Right ventricle myocardium superior (tissue), 1 donor: ENCODE measurements at places on chromosomes 11 and 22. TPM values are rescaled to one million over a fixed set of nuclear protein-coding genes. Genes with fewer than 3 reads are reported as not detected.
A peak's percentile ranks its signal among the peaks of the same experiment; 100 is the strongest.

GRCh38 chr11:121936370-121936769, 179.6 kb downstream of the BLID start:
- DNase-seq, result no peak

Gene OR52A1
- total RNA-seq, result not detected

GRCh38 chr22:49203091-49203858, 624.4 kb downstream of the BRD1 start:
- DNase-seq, result no peak

DNA sequence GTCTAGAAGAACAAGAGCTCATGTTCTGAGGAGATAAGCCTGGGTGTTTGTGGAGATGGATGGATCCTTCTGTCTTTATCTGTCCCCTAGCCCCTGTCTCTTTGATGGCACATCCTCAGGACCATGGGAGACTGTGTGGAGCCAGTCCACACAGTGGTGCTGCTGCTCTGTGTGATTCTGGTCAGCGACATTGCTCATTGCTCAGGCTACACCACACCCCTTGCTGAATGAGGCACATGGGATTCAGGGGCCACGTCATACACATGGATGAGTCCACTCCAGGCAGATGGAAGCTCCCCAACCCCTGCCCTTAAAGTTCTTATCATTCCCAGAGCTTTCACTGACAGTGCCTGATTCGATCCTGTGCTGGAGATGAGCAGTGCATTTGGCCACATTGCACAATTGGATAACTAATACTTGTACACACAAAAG, 222.2 kb downstream of the NAV2 start:
- DNase-seq, result no peak

DNA sequence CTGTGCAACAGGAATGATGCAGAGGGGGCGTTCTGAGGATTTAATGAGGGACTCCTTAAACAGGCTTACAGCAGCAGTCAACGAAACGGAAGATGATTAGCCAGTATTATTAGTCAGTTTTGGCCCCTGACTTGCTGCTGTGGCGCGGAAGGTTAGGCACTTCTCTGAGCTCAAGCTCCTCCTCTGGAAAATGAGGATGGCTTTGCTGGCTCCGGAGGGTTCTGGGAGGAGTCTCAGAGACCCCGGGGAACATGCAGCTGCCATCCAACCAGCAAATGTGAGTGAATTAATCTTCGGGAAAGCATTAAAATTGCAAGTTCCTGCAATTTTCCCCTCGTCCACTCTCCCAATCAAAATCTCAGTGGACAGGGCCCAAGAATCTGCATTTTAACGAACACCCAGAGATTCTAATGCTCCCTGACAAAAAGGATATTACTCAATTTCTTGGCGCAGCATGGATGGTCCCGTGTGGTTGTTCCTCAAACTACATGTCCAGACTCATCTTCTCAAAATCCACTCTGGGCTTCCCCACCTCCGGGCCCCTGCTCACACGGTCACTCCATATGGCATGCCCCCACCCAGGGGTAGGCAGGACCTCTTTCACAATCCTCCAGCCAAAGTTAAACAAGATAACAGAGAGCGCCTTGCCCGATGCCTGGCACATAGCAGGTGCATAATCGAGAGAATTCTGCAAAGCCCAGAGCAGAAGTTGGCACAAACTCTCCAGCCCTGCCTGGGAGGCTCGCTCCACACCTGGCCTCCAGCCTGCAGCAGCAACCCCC, 6.4 kb downstream of the ELFN2 start:
- DNase-seq, result no peak

Gene ZNF215
- 0.22 TPM for total RNA-seq

Gene LGR4
- 24.2 TPM for total RNA-seq

Gene CCDC157
- total RNA-seq, result 0.51 TPM

GRCh38 chr11:87392665-87393064, 354.9 kb downstream of the TMEM135 start:
- DNase-seq, result no peak

DNA sequence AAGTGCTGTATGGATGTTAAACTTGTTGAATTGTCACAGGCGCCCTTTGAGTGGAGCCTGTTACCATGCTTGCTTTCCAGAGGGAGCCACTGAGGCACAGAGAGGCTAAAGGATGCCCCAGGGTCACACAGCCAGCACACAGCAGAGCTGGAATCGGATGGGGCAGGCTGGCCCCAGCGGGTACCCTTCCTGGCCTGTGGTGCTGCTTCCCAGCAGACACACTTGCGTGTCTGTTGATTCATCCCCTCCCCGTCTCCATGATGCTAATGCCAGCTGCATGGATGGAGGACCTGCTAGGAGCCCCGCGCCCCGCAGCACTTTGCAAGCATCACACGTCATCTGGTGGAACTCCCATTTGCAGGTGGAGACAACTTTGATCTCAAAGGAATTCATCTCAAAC, 52.4 kb upstream of the SHISAL1 start:
- DNase-seq, result peak; percentile 41

DNA sequence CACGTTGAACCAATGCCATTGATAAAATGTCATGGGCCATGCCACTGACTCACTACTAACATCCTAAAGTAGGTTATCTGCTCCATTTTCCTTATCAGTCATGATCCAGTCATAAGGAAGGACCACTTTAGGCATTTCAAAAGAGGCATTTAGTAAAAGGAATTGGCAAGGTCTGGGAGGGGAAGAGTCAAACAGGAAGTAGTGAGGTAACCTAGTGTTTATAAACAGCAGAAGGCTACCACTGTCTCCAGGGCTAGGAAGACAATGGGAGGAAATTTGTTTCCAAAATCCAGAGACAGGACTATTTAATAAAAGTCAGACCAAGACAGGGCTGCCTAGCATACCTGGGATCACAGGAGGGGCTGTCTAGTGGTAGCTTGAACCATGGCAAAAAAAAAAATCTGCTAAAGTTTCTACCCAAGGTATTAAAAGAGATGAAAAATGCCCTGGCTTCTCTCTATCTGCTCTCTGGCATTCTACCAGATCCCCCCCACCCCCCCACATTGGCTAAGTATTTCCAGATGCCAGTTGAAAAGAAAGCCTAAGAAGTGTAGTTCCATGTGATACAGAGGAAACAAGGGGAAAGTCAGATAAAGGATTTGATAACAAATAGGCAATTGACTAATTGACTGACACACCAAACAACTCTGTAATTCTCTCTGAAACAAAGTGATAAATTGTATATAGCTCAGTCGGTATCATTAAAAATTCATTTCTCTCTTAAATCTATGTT, 50.4 kb upstream of the C11orf87 start:
- no peak for DNase-seq

GRCh38 chr22:30286813-30287647, 2.3 kb downstream of the CASTOR1 start:
- DNase-seq, result peak; percentile 87

Gene C11orf65
- 0.56 TPM for total RNA-seq

Gene ZNF280B
- total RNA-seq, result 0.43 TPM

Gene BCO2
- 151 TPM for total RNA-seq

DNA sequence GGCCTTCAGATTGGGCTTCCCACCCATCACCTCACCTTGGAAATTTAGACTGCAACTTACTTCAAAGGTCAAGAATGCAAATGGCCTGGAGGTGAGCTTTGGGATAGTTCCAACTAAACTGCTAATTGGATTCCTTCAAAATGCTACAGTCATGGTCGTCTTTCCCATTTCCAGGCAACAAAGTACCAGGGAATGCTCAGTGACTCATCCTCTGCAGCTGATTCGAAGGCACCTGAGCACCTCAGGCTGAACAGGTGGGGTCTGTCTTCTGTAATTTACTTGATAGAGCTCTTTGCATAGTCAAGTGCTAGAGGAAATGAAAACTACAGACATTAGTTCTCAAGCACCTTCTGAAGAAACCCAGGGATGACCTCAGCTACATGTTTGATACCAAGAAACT, 20.5 kb upstream of the FSHB start:
- no peak for DNase-seq
